ENCODE measurements at places on chromosomes 7 and 10.

DNA sequence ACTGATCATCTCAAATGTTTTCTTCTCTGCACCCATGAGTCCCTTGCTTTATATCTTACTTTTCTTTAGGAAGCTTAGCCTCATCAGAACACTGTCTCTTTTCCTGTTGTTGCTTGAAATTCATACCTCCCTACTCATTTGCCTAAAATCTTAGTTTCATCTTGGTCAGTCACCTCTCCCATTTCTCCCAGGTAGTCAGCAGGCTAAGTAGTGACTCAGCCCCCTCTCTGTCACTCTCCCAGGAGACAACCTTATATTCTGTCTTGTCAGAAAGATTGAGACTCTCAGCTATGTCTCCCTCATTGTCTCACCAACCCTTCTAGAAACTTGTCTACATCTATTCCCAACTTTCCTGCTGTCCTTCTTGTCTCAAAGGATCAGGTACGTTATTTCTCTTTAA is 280.9 kb downstream of the BBS9 start:
- DNase-seq: no peak

DNA sequence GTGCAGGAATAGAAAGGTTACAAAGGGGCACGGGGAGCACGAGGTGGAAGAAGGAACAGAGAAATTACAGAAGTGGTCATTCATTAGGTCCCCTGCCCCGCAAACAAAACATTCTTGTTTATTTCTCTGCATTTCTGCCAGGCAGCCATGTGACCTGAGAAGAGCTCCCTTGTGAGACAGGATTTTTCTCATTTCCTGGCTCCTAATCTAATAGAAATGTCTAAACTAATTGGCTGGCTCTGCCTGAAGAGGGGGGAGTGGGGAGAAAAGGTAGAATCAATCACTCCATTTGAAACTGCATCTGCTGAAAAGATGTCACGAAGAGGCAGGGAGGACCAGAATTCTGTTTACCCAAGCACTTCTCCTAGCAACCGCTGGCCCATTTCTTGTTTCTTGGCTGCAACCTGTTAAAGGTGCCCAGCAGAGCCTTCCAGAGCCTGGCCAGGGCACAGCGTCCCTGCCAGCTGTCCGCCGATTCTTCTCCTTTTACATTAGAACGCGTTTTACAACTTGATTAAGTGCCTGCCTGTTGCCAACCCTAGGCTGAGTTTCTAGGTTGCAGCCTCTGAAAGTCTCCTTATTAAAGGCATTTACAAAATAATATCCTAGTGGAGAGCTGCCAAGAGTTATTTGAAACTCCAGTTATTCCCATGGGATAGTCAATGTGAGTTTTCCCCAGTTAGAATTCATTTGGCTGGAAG is 1227.6 kb downstream of the TYW1 start:
- no peak for DNase-seq

DNA sequence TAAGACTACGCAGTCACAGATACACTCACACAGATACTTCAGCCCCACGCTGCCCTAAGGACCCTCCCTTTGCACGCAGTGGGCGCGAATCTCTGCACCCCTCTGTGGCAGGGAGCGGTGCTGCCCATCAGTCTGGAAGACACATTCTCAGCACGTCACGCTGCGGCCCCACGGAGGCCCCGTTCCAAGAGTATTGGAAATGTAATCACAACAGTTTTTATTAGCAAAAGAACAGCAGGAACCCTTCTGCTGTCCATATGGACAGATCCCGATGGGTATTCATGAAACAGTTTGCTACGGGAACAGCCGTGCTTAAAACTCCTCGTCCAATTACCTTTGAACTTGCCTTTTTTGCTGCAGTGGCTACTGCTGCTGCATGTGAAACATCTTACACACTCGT is 131.0 kb downstream of the RPS24 start:
- DNase-seq: no peak

- DNase-seq: no peak
Measured at GRCh38 chr10:77493239-77493806, 144.3 kb downstream of the KCNMA1 start.

DNA sequence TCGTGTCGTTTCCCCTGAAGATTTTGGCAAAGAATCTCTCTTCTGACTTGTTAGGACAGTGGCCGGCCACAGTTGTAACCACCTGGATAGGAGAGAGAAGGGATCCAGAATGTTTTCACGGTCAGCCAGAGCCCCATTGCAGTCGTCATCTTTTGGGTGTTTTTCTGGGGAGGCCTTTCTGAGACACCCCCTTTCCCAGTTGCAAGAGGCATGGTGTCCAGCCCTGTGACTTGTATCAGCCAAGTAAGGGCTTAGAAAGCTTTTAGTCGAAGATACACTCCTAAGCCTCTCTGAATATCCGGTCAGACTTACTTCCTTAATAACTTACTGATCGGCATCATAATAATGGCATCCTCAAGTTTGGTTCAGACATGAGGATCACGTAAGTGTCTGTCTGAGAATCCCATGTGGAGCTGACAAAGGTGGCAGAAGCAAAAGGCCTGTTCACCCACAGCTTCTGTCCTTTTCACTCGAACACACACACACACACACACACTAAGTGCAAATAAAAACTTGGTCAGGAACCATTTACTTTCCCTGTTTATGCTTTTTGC is 435.7 kb upstream of the GALNT17 start:
- no peak for DNase-seq

GRCh38 chr10:124151466-124152095 is 58.2 kb upstream of the CHST15 start:
- no peak for DNase-seq

GRCh38 chr10:42981358-42982236 is 95.3 kb upstream of the RET start:
- DNase-seq: peak; percentile 29

- no peak for DNase-seq
Measured at GRCh38 chr7:11185179-11185815, 211.6 kb downstream of the PHF14 start.

DNA sequence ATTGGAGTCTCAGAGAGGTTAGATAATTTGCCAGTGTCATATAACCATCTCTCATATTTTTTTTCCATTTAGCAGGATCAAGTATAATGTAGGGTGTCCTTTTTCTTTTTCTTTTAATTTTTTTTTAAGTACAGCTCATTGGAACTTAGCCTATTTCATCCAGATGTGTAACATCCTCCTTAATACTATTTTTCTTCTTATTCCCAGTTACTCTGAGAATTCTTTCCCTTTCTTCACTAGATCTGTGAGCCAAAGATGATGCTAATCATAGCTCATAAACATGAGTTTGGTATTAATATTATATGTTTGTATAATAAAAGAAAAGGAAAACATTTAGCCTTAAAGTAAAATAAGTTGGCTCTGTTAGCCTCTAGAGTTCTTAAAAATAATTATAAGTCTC is 32.8 kb downstream of the PPP1R9A start:
- DNase-seq: no peak

DNA sequence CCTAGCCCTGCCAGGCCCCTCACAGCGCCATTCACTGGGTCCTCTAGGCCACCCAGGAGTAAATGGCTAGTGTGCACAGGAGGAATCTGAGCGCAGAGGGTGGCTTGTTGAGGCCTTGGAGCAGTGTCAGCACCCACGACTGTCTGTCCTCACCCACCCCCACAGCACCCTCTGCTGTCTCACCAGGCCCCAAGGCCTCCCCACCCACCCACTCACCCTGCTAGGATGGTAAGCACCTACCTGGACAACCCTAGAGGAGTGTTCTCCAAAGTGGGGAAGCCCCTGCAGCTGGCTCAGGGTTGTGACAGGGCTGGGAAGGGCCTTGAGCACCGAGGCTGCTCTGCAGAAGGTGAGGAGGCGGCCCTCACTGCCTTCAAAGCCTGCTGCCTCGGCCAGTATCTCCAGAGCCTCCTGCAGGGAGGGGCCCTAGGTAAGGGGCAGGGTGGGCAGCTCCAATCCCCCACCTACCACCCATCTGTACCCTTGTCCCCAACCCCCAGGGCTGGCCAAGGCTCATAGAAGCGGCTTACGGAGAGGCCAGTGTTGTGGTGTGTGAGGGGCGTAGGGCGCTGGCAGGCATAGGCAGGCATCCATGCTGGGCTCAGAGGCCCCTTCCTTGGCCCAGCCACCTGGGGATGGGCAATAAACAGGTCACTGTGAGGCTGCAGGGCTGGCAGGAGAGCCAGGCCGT is 2.9 kb downstream of the POLM start:
- no peak for DNase-seq

DNA sequence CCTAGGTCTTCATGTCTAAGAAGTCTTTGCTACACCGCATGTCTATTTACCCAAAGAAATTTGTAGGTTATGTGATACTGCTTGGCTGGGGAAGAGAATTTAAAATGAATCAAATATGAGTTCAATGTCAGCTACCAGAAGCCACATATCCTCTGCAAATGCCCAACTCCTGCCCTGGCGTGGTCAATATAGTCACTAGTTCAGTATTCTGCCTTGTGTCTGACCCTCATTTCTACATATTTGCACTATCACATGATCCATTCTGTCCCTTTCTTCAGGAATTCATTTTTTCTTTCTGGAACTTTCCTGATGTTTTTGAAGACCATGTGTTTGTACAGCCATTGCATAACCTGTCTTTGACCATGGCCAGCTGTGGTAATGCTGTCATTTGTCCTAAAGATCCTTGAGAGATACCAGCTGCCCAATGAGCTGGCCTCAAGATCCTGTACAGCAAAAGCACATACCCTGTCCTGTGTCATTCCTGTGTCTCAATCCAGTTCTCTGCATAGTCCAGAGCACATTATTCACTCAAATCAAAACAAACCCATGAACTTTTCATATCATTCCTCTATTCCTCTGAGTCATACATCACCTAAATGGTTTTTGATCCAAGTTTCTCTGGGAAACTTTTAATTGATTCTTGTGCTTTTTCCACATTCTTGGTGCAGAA is 524.5 kb downstream of the PARD3 start:
- no peak for DNase-seq

DNA sequence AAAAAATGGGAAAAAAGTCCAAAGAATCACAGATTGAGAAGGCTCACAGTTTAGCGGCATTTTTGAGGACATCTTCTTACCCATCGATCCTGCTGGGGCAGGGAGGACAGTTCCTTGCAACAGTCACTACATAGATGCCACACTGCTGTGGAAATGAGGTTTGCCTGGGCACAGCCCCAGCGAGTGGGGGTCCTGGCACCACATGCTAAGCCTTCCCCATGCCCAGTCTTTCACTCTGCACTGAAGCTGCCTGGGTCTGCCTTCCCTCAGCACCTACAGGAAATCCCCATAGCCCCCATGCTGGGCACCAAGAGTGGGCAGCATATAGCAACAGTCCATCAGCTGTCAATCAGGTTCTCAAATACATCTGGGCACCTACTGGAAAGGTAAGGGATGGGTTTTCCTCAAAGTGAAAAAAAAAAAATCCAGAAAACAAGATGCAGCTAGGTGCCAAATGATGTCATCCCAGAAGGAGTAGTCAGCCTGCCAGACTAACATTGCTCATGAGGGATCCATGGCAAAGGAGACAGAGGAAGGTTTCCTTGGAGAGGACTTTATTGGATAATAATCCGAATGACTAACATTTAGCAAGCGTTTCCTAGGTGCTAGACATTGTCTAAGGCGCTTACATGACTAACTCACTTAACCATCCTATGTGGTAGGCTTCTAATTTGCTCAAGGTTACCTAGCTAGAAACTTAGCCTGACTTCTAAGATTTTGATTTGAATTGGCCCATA is 125.7 kb upstream of the CXCL12 start:
- no peak for DNase-seq

DNA sequence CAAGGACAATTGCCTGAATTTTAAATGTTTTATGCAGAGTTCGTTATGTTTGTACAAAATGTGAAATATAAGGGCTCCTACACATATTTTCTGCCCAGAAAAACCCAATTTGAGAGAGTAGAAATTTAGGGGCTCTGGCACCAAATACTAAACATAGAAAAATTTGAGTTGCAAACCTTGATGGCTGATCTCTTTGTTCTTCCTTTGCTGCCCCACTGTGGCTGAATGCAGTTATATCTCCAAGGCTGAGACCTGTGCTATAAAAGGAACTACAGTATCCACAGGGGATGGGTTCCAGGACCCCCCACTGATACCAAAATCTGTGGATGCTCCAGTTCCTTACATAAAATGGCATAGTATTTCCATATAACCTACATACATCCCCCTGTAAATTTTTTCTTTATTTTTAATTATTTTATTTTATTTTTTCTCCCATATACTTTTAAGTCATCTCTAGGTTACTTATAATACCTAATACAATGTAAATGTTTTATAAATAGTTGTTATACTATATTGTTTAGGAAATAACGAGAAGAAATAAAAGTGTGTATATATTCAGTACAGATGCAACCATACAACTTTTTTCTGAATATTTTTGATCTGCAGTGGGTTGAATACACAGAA is 22.5 kb downstream of the CFAP43 start:
- DNase-seq: no peak

GRCh38 chr7:28328822-28329660 is 83.3 kb upstream of the CREB5 start:
- no peak for DNase-seq

DNA sequence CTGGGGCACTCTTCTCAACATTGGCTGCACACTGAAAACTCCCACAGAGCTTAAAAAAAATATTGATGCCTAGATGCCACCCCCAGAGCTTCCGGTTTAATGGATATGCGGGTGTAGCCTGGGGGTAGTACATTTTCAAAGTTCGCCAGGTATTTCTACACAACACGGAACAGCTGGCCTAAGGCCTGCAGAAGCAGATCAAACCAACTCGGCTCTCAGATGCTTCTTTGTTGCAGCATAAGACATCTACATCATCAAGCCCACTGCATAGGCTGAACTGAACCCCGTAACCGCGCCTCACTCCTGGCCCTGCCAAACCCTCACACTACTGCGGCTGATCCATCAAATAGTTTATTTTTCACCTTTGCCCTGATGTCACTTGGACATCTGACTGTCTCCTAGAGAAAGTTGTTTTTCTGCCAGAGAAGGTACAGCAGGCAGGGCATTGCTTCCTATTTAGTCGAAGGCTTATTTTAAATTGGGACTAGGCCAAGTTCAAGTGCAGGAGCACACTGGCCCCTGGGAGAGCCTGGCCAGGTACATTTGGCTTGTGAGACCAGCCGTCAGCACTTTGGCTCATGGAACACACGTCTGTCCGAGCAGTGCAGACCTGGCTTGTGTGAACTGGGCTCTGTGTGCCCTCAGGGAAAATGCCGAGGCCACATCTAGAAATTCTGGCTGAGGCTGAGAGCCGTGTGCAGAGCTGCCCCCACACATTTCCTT is 113.3 kb downstream of the TACC2 start:
- no peak for DNase-seq

GRCh38 chr7:140611641-140612040 is 29.0 kb downstream of the DENND2A start:
- no peak for DNase-seq

DNA sequence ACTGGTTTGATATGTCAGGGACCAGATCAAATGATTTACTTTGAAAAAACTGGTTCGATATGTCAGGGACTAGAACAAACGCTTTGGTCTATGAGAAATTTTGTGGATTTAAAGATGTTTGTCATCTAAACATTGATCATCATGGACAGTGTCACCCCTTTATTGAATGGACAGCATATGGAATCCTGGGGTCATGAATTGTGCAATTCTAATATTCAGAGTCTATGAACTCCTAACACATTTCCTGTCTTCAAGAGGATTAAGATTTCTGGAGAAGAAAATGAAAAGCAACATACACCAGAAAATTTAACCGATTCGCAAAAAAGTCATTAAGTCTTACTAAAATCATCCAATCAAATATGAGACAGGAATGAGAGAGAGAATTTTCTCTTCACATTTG is 106.4 kb upstream of the FAM133B start:
- no peak for DNase-seq

GRCh38 chr10:66927971-66928770 is 2.3 kb downstream of the LRRTM3 start:
- DNase-seq: peak; percentile 35

Measured in Right ventricle myocardium superior (tissue), 1 donor.